NCI-H446 (cell line): ENCODE measurements at places on chromosomes 7 and 10.

DNA sequence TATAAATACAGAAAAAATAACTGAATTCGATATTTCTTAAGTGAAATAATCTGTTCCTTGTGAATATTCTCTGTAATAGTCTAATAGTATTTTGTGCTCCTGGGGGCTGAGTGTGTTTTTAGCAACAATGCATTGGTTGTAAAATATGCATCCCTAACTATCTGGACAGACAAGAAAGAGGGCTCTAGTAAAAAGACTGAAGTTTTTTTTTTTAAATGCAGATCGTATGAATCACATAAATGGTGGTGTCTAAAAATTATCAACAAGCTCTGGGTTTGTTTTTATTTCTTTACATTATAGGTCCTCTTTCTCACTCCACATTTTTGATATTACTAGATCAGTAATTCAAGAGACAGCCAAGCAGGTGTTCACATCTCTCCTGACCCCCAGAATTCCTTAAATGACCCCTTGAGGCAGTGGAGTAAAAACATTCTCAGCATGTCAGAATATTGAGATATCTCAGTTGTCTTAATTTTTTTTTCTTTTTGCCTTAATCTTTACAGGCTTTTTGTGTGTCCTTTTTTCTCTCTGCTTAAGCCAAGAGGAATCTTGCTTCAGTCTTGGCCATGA is 18.2 kb downstream of the ARID5B start:
- DNase-seq: no peak

DNA sequence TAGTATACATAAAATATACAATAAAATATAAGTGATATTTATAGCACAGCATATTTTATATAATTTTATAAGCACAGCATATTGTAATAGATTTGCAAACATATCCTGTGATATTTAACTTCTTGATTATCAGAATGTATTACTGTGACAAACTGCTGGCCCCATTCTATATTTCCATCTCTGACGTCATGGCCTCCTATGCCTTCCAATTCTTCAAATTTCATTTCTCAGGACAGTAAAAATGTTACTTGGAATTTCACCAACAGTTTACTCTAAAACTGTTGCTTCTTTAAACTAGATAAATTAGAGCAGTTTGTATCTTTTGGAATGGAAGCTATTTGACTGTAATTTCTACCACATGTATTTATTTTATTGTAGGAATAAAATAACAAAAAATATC is 102.5 kb upstream of the SLC25A13 start:
- DNase-seq: no peak

DNA sequence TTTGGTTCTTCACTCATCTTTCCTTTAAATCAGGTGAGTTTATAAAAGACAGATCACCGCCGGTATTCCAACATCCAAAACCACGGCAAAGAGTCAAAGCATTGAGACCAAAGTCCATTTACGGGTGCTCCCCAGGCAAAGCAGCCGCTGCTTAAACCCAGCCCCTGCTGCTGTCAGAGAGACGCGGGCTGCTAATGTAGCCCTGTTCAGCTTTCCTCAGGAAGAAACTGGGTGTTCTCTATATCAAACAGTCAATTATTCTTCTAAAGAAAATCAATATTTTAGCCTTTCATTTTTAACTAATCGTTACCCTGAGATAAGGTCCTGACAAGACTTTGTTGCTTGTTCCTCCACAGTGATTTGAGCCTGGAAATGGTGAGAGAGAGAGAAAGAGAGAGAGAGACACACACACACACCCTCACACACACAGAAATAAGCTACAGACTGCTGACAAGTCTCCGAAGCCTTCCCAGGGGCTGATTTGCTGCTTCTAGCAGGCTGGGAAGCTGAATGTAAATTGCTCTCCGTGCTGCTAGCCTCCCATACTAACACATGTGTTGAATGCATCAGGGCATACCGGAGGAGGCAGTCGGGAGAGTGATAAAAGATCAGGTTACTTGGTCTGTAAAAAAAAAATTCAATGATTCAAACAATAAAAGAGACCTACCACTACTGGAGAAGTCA is 183.0 kb upstream of the ANK3 start:
- DNase-seq: peak; percentile 15

DNA sequence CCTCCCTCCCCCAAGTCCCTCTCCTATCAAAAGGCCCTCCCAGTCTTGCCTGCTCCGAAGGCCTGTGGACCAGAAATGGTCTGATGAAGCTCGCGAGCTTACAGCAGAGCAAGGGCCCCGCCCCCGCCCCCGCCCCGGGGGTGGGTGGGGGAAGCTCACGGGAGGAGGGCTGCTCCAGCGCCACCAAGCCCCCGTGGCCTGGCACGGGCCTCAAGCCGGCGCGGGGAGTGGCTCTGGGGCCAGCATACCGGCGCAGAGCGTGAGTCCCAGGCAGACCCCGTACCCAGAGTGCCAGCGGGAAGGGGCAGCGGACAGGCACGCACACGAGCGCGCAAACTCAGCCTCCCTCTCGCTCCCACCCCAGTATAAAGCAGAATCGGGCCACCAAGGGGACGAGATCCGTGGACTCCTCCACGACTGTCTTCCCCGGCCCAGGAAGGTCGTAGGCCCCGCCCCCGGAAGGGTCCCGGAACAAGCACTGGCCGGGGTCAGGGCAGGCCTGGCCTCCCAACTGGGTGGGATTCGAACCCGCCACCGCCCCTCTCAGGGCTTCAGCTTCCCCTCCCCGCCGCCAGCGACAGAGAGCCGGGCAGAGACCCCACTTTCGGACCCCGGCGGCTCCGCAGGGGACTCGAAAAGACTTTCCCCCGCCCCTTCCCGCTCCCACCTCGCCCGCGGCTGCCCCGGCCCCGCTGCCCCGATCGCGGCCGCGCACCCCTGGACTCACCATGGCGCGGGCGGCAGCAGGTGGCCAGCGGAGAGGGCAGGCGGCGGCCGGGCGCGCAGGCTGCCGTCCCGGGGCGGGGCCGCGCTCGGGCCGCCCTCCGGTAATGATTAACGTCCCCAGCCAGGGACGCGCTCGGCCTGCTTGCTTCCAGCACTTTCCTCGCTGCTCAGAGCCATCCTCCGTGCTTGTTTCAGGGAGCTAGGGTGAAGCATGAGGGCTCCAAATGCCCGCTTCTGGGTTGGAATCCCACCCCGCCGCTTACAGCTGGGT is at the start of gene PCBD1:
Gene PCBD1, minus strand, starts transcription at position 762 of the 997 bp plus-strand sequence. Its CDS starts 32 bp downstream, at position 730.
- DNase-seq: no peak

- DNase-seq: no peak
These were observed 846 bp downstream of the DNAJC1 start for GRCh38 chr10:22002591-22003176.

DNA sequence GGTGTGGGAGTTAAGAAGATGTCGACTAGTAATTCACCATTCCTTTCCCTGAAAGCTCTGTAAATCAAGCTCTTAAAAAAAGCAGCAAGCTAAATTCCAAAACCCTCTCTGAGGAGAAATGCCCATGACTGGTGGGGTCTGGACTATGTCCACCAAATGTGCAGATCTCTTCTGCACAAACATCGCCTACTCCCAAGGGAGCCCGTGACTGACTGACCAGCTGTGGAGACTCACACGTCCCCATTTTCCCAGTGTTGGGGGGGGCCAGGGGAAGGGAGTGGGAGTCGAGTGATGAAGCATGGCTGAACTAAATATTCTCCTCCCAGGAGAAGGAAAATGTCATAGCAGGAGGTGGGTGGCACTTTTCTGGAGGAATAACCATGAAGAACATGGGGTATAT is 164.1 kb upstream of the HPS1 start:
- no peak for DNase-seq

DNA sequence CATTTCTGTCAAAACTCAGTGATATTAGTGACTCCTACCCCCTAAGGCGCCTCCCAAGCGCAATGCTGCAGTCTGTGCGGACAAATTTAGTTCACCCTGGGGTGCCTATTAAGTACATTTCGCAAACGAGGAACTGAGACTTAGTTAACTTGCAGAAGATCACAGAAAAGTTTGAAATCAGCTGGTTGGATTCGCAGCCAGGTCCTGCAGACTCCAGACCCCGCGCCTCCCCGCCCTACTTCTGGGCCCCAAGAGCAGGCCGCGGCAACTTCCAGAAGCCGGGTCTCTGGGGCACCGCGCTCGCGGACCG is 588 bp downstream of the CYREN start:
- no peak for DNase-seq

DNA sequence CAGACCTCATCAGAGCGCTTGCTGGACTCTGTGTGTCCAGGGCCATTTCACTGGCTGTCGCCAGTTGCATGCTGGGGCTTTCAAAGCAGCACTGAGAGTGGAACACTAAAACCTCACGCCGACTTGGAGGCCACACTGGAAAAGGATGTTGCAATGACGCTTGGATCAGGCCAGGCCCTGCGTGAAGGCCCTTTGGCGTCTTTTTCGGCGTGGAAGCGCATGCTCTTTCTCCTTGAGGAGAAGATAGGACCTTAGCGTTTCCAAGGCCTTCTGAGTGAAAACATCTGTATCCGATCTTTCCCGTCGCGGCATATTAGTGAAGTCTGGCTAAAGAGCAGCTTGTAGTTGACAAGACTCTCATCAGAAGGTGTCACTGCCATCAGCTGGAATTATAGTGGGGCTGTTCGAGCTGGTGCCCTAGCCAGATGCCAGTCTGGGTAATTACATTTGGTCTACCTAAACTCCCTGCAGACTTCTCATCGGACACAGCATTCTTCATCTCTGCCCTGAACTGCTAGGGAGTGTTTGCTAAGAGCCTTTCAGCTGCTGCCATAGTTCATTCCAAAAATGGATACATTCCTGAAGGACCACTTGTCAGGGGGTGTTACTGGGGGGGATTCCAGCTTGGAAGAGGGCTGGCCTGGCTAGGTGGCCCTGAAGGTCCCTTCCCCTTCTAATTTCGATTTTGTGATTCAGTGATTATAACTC is 167.7 kb upstream of the TCF7L2 start:
- no peak for DNase-seq

GRCh38 chr7:139777133-139777891 is 486 bp downstream of the HIPK2 start:
- DNase-seq: peak; percentile 12

GRCh38 chr7:64849924-64850499 is 53.1 kb upstream of the ZNF273 start:
- no peak for DNase-seq

- no peak for DNase-seq
These were observed 23.0 kb downstream of the GHRHR start for GRCh38 chr7:30986738-30987137.

GRCh38 chr7:26428571-26428970 is 136.9 kb downstream of the SNX10 start:
- DNase-seq: no peak

DNA sequence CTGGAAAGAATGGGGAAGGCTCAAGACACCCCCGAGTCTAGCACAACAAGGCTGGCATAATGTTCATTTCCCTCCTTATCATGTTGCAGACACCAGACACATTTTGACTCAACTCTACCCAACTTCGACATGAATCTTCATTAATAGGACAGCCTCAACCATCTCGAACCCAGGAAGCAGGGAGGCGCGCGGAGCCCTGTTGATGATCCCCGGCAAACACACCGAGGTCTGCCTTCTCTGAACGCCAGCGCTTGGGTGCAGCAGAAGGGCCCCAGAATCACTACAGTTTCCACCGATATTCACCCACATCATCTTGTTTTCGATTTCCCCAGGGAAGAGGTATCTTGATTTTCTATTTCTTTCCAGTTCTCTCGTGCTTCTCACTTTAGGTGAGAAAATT is 563.6 kb downstream of the TCERG1L start:
- DNase-seq: no peak

DNA sequence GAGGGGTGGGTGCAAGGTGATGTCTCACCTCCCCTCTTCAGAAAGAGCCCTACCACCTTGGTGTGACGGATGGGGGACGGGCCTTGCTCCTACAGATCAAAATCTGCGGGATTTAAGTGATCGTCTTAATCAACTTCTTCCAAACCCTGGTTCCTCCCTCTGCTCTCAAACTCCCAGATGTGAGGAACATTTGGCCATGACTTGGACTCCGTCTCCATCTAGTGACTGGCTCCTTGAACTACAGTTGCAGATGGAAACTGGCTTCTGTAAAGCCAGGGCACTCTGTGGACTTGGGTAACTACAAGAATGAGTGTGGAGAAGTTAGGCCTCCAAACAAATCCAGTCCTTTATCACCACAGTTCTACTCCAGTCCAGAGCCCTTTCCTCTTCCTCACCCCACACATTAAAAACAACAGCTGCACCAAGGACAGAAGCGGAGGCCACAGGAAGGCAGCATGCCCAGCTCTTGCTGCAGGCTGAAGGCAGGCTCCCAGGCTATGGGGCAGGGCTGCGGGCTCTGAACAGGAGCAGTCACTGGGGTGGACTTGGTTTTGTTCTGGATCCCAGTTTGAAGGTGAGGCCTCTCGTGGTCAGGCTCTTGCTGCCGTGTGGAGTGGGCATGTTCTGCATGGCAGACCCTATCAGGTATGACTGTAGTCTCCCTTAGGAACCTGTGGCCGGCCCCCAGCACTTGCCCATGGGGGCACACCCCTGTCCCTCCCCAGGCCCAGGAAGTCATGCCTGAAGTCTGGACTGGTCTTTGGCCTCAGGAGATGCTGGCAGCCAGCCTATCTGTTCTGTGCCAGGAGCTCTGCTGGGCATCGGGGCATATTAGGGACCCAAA is 79.4 kb downstream of the VWC2 start:
- peak; percentile 93 for DNase-seq

GRCh38 chr10:25627606-25628005 is 306.4 kb upstream of the MYO3A start:
- DNase-seq: peak; percentile 24

- peak; percentile 51 for DNase-seq
These were observed 97.9 kb upstream of the KLF14 start for GRCh38 chr7:130831817-130832481.

DNA sequence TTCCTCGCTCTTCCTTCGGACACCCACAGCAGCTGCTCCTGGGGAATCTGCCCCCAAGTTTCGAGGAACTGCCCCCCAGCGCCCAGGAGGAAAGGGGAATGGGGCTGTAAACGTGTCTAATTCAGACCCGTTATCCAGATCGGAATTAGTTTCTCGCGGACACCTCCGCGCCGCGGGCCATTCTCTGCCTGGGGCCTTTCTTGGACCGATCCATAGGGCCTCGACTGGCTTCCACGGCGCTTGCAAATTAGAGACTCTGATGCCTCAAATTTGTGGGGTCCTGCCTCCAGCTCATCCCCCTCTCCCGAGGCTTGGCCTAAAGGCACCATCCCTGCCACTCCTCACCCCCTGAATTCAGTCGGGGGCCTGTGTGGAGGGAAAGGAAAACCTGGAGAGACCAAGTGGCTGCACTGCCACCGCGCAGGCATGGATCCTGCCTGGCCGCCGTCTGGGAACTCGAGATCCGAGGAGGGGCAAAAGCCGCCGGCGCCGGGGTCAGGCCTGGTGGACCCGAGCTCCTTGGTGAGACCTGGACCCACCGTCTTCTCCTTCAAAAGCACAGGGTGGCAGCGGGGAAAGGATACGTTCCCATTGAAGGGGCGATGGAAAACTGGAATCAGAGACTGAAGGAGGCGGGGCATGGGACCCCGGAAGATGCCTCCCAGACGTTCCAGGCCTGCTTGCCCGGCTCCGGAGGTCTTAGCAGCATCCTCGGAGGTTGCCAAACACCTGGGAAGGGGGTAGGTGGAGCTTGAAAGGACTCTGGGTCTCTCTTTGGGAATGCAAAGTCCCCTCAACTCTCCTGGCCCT is 13.7 kb downstream of the LBX1 start:
- no peak for DNase-seq

GRCh38 chr7:84200859-84201258 is 6.3 kb upstream of the SEMA3A start:
- DNase-seq: no peak

- DNase-seq: peak; percentile 17
These were observed 25.6 kb downstream of the ADRA2A start for GRCh38 chr10:111102359-111102837.
